RPMI7951 (cell line): ENCODE measurements at places on chromosomes 2 and 18. TPM values are rescaled to one million over a fixed set of nuclear protein-coding genes. Genes with fewer than 3 reads are reported as not detected.

The ST6GAL2 gene
- total RNA-seq: 28.6 and 34.7 TPM in 2 replicates

The PRKCE gene
- 28.2 and 30.2 TPM in 2 replicates for total RNA-seq

The DNAJB2 gene
- 33.8 and 39.8 TPM in 2 replicates for total RNA-seq

The IGFBP5 gene
- 22.4 and 25.0 TPM in 2 replicates for total RNA-seq

The PSMA8 gene
- not detected in 2 replicates for total RNA-seq

The EIF4E2 gene
- total RNA-seq: 146 and 150 TPM in 2 replicates

The TMEM247 gene
- total RNA-seq: not detected in 2 replicates

The EN1 gene
- total RNA-seq: not detected in 2 replicates

The SPP2 gene
- total RNA-seq: not detected in 2 replicates

The NLRC4 gene
- total RNA-seq: not detected in 2 replicates

The ANKRD53 gene
- total RNA-seq: 0.20 TPM in 1 of 2 replicates, not detected in the other

The FNDC4 gene
- 6.1 and 6.3 TPM in 2 replicates for total RNA-seq

The NEUROD1 gene
- not detected in 2 replicates for total RNA-seq

The PDCD1 gene
- not detected in 2 replicates for total RNA-seq

The MAL gene
- not detected in 2 replicates for total RNA-seq

The STAT4 gene
- total RNA-seq: 0.12 and 0.59 TPM in 2 replicates

The DSEL gene
- total RNA-seq: 0.48 and 0.68 TPM in 2 replicates
